Foreskin fibroblast (primary cell): ENCODE measurements at places on chromosomes 6 and 20.

DNA sequence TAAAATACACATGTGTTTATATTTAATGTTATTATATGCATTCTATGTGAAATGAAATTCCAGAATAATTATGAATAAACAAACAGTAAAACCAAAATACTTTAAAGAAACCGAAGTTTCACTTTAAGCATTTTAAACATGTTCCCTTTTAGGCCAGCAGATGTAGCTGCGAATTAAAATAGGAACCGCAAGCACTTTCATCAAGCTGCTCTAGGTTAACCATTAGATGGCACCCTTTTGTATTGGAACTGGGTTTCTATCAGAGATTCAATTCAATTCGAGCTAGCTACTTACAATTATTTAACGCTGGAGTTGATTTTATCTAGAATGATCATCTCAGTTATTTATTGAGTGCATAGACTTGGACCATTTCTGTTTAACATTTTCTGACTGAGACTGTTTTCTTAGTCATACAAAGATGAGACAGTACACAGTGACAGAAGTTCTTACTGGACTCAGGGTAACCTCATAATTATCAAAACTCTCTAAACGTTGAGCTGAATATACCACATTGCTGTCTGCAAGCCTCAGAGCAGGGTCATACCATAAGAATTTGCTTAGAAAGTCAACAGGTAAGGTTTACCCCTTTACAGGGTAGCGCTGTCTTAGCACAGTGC lies 8.5 kb downstream of the TMEM242 start:
- peak; percentile 84 for DNase-seq

DNA sequence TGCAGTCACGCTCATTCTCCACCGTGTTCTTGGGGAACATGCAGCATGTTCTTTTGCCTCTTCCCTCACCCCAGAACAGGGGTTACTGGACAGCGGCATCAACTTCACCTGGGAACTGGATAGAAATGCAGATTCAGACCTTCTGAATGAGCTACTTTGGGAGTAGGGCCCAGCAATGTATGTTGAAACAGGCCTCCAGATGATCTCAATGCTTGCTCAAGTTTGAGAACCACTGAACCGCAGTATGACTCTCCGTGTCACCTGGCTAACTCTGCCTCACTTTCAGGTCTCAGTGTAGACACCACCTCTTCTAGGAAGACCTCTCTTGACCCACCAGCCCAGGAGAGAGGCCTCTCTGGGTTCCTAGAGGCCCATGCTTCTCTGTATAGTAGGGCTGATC lies 4.9 kb downstream of the TRIB3 start:
- no peak for DNase-seq

DNA sequence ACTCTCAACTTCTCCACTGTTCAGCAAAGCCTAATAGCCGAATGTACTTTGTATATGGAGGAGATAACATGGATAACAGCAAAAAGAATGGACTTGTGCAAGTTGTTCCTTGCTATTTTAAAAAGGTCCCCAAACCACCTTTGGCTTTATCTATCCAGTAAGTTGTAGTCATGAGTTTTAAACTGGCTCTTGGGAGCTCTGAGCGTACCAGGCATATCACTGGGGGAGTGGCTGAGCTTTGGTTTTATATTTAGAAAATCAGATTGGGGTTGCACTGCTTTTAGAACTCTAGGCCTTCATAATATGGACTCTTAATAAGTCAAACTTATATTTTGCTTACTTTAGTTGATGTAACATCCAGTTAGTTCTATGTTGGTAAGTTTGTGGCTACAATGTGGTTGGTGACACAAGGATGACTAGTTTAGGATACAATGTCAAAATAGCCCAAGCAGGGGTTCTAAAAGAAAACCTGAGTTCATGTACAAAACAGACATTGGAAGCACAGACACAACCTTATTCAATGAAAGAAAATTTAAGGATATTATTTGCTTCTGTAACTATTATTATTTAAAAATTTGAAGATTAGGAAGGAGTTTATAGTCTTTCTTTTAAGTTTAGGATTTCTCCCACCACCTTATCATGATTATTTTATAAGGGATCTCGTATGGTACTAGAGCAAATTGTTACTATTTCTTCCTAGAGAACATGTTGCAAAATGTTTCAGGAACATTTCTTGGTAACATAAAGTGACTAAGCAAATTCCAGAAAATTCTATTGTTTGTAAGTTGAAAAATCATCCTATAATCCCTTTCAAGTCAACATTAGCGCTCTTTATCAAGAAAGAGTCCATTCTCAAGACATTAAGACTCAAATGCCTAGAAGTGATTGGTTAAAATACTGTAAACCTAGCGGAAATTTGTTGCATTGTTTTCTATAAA lies 165.8 kb upstream of the SUPT3H start:
- peak; percentile 76 for DNase-seq

DNA sequence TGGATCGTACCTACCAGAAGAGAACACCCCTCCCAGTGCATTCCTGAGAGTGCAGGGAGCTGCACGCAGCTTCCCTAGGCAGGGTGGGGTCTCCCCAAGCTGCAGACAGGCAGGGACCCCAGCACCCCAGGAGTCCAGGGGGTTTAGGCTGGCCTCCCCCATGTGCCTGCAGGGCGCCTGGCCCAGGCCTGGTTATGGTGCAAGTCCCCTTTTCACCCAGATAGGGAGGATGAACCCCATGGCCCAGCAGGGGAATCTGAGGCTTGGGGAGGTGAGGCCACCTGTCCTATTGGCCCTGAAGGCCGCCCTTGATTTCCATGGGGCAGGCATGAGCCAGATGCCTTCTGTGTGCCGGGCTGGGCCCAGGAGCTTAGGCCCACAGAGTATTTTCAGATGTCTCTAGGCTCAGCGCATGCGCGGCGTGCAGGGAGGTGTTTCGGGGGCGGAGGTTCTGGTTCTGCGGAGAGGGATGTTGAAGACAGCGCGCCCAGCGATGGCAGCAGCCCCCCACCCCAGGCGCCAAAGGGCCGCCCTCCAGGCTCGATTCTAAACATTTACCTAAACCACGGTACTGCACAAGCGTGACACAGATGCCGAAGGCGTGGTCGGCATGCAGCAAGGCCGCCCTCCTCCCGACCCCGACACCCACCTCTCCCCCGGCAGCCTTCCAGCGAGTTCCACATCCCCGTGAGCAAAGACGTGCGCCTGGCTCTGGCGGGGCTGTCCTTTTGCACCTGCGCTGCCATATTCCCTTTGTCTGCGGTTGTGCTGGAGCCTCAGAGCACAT lies 29.4 kb downstream of the COL20A1 start:
- DNase-seq: no peak

- DNase-seq: no peak
These were observed 68.3 kb upstream of the TNFRSF21 start for GRCh38 chr6:47377971-47378370.

- DNase-seq: no peak
These were observed 93.7 kb downstream of the MYO6 start for GRCh38 chr6:75842732-75843131.

DNA sequence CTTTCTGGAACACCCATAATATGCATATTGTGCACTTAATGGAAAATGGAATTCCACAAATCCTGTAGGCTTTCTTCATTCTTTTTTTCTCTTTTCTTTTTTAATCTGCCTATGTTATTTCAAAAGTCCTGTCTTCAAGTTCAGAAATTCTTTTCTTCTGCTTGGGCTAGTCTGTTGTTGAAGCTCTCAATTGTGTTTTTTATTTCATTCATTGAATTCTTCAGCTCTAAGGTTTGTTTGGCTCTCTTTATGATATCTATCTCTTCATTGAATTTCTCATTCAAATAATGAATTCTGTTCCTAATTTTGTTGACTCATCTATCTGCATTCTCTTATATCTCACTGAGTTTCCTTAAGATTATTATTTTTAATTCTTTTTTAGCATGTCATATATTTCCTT lies 10.1 kb downstream of the SPINT4 start:
- DNase-seq: no peak

- no peak for DNase-seq
These were observed 95.9 kb upstream of the PLEKHG1 start for GRCh38 chr6:150503586-150504339.

- DNase-seq: no peak
These were observed 40.0 kb downstream of the HEBP2 start for GRCh38 chr6:138443979-138444378.

GRCh38 chr6:83061190-83061589 lies 4.5 kb downstream of the UBE3D start:
- DNase-seq: peak; percentile 7

- no peak for DNase-seq
These were observed 57.0 kb upstream of the EPB41L1 start for GRCh38 chr20:36097337-36098151.

DNA sequence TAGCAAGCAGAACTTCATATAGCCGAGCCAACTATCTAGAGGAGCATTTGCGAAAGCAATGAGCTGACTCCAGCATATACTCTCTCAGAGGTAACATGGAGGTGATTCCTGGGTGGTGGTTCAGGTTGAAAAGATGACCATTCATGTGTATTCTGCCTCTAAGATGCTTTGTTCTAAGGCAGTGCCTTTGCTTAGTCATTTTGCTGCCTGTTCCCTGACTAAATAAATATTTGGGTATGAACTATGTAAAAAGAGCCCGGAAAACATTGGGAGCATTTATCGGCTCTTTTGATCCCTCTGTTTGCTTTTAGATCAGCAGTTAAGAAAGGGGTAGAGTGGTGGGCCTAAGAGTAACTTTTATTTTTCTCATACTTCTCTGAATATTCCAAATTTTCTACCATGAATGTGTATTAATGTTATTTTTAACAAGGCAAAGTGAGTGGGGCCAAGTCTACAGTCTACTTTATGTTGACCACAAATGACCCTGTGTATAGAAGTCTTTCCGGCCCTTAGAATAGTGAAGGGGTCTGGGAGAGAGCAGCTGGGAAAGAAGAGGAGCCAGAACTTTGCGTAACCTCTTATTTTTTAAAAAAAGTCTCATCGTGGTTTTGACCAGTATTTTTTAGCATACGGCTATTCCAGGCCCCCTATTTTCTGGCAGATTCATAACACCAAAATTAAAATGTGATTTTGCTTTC lies 206.5 kb upstream of the EYA4 start:
- no peak for DNase-seq

GRCh38 chr6:25248123-25248522 lies 31.1 kb upstream of the CARMIL1 start:
- peak; percentile 70 for DNase-seq

DNA sequence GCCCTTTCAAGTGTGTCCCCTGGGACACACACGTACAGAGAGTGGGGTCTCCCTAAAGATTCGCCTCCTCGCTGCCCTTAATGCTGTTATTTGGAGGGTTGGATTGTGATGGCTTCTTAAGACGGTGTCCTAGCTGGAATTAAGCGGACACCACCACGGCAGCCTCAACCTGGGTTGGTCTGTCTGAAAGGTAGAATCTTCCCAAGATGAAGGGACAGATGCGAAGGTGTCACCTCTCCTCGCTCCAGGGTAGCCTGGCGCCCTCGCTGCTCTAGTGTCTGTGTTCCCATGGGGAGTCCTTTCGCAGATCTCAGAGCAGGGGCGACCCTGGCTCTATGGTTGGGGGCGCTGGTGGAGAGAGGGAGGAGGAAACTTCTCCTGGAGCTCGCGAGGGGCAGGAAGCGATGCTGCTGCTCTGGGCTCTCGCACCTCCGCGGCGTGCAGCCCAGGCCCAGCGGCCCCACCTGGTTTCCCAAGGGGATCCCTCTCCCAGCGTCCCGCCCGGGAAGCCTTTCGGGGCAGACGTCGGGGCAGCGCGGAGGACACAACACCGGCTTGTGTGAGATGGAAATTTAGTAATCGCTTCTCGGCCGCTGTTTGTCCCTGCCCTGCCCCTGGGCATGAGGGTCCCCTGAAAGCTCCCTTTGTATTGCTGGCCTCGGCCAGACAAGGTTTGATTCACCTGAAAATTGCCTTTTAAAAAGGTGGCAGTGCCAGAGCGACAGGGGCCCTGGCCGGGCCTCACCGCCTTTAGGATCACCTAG lies 1.7 kb downstream of the RSPO3 start:
- DNase-seq: peak; percentile 15

GRCh38 chr6:125271486-125272159 lies 30.1 kb downstream of the HDDC2 start:
- peak; percentile 51 for DNase-seq

DNA sequence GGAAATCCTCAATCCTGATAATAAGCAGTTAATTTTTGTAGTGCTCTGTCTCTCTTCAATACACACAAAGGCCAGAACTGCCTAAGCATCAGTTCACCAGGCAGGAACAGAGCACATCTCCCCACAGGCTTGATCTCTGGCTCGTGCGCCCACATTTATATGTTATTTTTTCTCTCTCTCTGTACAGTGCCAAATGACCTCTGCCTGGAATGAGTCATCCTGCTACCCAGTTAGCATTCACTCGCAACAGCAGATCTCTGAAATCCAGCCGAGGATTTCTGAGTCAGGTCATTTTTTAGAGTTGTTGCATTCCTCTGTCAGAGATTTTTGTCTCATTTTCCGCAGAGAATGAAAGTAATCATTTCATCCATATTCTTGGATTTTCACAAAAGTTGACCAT lies 107.1 kb downstream of the COL12A1 start:
- peak; percentile 97 for DNase-seq

DNA sequence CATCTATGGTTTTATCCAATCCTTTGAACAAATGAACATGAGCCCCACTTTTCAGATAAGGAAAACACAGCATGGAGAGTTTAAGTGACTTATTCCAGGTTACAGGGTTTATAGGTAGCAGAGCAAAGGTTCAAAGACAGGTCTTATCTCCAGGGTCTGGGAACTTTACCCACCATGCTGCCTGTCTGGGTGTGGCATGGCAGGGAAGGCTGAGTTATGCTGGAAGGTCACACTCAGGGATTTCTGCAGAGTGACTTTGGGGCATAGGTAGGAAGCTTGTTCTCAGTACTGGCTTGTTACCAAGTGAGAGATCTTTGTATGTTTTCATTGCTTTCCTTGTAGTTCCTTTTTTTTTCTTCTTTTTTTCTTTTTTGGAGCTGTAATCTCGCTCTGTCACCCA lies 1.8 kb downstream of the ZNF831 start:
- DNase-seq: no peak

- no peak for DNase-seq
These were observed 90.4 kb downstream of the DLL1 start for GRCh38 chr6:170200458-170200891.

DNA sequence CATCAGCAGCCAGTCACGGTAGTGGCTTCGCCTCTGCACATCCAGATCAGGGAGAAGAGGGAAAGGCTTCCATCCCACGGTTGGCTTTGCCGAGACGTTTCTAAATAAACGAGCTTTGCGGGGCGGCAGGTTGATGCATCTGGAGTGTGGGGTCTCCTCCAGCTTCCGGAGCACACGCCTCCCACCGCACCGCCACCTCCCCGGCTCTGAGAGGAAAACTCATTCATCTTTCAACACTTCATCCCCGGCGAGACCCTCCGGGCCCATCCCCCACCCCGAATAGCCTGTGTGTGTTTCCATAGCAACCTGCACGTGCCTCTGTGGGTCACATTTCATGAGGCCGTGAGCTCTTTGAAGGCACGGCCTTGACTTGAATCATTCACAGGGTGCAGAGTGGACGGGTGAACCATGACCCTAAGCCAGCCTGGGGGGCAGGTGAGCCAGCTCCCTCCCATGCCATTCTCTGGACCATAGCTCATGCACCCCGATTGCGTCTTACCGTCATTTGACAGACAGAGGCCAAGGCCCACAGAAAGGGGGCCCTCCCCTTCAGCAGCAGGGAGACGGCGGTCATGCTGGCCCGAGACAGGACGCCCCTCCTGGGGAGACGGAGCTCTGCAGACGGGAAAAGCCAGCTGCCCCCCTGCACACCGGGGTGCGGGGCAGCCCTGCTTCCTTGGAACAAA lies 16.2 kb upstream of the CHRNA4 start:
- no peak for DNase-seq

GRCh38 chr6:75643173-75643572 lies 41.5 kb downstream of the SENP6 start:
- DNase-seq: peak; percentile 4

- DNase-seq: no peak
These were observed 159.7 kb downstream of the SLC35B3 start for GRCh38 chr6:8275667-8276066.
